ENCODE measurements at places on chromosomes 11 and 22.
A peak's percentile ranks its signal among the peaks of the same experiment; 100 is the strongest.

- peak; percentile 34 for DNase-seq
Measured at GRCh38 chr22:22682807-22683667, 38.6 kb downstream of the GGTLC2 start.

- DNase-seq = no peak
Measured at GRCh38 chr22:44995105-44995514, 14.7 kb downstream of the PHF21B start.

GRCh38 chr11:36193290-36193619 lies 96.0 kb downstream of the COMMD9 start:
- DNase-seq = no peak

DNA sequence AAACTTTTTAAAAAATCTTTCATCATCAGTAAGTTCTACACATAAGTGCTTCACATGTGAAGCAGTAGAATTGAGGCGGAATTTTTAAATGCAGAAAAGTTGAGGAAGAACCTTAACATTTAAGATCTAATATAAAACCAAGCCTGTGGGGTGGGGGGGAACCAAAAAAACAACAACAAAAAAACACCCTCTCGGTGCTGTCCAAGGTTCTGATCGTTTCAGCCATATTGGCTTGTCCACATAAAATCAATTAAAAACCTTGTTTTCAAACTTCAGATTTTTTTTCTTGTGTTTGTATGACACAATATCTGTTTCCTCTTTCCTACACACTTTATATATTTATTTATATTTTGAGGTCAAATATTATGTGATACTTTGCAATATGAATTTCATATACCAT lies 130.0 kb downstream of the WNT7B start:
- no peak for DNase-seq

DNA sequence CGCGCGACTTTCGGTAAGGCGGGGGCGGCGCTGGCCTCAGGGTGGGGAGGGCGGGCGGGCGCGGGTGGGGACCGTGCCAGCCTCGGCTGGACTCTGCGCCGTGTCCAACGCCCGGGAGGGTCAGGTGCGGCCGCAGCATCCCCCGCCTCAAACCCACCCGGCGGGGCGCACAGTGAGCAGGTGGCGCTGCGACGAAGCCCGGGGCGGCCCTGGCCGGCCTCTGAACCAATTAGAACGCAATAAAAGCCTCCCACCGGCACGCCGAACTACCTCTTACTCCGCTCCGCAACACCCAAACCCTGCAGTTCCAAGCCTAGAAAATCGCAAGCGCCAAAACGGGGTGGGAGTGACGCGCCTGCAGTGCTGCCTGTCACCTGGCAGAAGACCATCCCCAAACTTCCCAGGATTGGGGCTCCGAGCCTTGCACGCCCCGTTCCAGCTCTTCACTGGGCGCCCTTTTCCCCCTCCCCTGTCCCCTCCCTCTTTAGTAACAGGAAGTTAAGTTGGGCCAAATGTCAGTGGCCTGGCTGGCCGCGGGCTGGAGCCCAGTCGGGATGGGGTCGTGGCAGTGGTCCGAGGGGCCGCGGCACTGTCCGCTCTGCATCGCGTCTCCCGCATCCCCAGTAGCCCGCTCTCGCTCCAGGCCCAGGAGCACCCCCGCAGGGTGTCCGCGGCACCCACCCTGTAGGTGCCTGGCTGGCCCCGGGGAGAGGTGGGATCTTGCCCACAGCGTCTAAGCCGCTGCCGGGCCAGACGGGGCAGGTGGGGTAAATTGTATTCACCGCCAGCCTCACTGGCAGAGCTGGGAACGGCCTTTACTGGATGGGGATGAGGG lies 541 bp downstream of the MICAL2 start:
- DNase-seq = peak; percentile 34

DNA sequence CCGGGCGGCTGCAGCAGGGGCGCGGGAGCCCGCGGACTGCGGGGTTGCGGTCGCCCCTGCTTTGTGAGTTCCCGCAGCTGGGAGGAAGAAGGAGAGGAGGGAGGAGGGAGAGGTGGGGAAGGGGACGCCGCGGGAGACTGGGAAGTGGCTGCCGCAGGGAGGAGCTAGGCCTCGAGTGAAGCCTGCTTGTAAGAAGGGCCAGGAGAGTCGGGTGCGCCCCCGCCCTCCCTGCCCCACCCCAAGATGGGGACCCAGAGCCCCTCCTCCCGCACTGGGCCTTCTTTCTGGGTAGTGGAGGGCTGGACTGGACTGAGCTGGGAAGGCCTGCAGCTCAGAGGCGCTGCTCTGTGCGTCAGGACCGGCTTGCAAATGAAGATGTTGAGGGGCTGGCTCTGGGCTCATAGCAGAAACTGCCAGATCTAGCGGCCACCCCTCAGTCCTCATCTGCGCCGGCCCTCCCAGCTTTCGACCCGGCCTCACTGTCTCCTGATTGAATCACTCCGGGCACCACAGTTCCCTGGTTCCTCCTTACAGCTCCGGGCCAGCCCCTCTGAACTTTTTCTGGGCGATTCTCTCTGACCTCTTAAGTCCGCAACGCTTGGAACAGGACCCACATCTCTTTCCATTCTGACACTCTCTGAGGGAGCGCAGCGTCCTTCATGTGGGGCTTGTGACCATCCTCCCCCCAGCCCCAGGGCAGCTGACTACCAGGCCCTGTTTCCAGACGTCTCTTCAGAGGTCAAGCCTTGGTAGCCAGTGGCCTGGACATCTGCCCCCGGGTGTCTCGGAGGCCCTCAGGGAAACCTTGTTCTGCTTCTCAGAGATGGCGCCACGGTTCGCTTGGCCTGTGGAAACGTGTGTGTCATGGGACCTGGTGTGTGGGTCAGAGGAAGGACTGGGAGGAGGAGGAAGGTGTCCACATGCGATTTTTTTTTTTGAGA lies 21.9 kb downstream of the SERPINH1 start:
- DNase-seq = no peak

- peak; percentile 47 for DNase-seq
Measured at GRCh38 chr11:64916040-64916774, 802 bp downstream of the ATG2A start.

DNA sequence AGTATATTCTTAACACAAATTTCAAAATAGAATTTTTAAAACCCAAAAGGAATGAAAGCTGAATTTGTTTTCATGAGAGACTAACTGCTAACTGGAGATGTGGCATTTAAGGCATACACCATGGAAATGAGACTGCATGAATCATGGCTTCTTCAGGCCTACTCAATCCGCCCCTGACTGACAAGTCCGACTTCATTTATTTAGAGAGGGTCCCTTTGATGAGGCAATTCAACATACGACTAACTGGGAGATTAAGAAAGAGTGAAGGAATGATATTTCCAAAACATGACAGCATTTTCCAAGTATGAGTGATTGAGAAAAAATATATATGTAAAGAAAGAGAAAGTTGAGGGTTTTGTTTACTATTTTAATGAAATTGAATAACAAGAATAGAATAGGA lies 720.1 kb downstream of the DLG2 start:
- no peak for DNase-seq
